DMS79 (cell line): ENCODE measurements at places on chromosomes 12 and 14.

- DNase-seq = no peak
Observed at GRCh38 chr14:100022772-100023451, 42.3 kb upstream of the EVL start.

GRCh38 chr12:3086729-3087323 is 9.6 kb downstream of the TSPAN9 start:
- no peak for DNase-seq

GRCh38 chr12:114762490-114763110 is 78.6 kb upstream of the TBX3 start:
- no peak for DNase-seq

DNA sequence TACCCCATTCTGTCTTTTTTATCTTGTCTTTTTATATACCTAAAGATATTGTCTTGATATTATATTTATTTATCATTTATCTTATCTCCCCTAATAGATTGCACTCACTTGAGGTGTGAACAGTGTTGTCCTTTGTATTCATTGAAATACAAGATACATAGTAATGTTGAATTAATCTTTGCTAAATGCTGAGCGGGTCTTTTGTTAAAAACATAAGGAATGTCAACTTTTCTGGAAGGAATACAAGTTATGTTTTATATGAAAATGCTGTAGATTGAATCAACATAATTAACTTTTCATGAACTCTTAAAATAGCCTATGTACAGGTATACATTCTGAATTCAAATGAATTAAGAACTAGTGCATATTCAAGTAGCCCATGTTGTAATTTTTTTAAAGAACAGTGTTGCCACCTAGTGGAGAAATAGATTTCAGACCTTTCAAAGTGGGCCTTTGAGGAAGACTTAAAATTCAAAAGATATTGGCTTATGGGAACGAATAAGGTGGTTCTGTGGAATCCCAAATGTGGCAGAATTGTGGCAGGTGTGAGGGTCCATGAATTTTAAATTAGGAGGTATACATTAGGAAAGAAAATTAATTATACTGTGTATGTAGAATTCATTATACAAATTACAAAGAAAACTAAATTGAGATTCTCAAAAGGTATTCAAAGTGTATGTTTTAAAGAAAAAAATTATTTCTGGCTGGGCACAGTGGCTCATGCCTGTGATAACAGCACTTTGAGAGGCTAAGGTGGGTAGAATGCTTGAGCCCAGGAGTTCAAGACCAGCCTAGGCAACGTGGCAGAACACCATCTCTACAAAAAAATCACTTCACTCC is 19.1 kb downstream of the BBOF1 start:
- DNase-seq = peak; percentile 43

DNA sequence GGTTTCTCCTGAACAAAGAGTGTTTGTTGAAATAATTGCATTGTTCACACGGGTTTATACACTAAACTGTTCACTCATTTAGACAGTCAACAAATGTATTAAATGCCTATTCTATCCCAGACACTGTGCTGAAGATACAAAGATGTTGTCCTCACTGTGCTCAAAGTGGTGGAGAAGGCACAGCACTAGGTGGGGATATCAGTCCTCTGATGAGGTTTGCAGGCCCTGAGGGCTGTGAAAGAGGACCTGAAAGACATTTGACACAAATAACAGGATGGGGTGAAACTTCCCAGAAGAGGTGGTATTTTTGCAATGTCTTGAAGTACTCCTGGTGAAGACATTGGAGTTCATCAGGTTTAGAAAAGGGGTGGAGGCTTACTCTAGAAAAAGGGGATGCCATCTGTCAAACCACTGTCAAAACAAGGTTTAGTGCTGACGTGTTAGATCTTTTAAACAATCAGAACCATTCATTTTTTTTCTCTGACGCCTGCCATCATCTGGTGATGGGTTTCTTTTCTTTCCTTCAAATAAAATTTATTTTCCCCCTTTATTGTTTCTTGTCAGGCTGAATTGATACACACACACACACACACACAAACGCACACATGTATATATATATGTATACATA is 69.5 kb downstream of the ACSS3 start:
- no peak for DNase-seq

DNA sequence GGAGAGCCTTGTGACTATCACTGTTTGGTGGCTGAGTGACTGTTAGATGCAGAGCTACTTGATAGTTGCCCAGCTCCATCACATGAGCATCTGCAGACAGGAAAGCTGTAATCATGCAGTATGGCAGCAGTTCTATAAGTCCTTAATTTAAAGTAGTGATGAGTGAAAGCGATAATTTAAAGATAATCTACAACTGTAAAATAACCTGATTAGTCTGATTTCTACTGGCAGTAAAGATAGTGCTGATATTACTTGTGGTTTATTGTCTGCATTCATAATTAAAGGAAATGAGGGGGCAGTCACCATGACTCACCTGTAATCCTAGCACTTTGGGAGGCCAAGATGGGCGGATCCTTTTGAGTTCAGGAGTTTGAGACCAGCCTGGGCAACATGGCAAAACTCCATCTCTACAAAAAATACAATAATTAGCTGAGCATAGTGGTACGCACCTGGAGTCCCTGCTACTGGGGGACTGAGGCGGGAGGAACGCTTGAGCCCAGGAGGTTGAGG is 41.2 kb upstream of the PLEKHD1 start:
- DNase-seq = no peak

- DNase-seq = no peak
Observed at GRCh38 chr14:71267691-71268090, 360.4 kb downstream of the PCNX1 start.

- DNase-seq = no peak
Observed at GRCh38 chr12:118326991-118327390, 45.7 kb downstream of the TAOK3 start.

GRCh38 chr14:43792980-43793379 is 714.1 kb downstream of the FSCB start:
- DNase-seq = no peak

DNA sequence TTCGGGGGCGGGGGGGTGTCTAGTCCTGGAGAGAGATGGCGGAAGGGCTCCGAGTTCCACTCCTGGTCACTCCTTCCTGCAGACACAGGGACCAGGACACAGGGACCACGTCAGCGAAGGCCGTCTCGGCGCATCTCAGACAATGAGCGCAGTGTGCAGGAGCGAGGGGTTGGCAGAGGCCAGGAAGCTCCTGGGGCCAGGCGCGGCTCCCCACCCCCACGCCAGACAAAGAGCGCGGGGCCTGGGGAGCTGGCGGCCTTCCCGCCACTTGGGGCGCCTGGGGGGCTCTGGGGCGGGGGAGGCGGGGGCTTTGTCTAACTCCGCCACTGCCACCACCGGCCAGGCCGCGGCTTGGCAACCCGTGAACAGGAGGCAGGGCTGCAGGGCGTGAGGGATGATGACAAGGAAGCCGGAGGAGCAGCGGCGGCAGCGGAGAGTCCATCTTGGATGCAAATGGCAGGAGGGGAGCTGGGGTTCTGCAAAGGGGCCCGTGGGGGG is 2.2 kb downstream of the CDK2AP1 start:
- DNase-seq = peak; percentile 91

- DNase-seq = no peak
Observed at GRCh38 chr12:109731231-109731731, 17.7 kb downstream of the FAM222A start.

- DNase-seq = no peak
Observed at GRCh38 chr12:89064780-89065179, 287.5 kb downstream of the DUSP6 start.

- DNase-seq = no peak
Observed at GRCh38 chr12:104459368-104459909, 2.7 kb downstream of the CHST11 start.

- no peak for DNase-seq
Observed at GRCh38 chr14:32345311-32345791, 16.3 kb downstream of the AKAP6 start.

DNA sequence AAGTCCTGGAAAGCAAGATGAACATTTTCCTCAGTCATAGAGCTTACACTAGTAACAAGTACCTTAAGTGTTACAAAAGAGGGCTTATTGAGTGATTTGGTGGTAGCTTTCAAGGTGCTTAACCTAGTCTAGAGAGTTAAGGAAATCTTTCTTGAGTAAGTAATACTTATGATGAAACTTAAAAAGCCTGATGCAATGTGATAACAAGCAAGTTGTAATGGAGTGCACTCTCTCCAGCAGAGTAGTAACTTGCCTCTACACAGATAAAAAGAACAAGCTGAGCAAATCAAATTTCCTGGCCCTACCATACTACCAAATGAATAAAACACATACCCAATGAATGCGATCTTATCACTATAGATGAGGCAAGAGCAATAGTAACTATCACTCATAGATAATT is 639.9 kb upstream of the FBXO33 start:
- no peak for DNase-seq

GRCh38 chr14:69331206-69331605 is 66.9 kb downstream of the ERH start:
- no peak for DNase-seq

DNA sequence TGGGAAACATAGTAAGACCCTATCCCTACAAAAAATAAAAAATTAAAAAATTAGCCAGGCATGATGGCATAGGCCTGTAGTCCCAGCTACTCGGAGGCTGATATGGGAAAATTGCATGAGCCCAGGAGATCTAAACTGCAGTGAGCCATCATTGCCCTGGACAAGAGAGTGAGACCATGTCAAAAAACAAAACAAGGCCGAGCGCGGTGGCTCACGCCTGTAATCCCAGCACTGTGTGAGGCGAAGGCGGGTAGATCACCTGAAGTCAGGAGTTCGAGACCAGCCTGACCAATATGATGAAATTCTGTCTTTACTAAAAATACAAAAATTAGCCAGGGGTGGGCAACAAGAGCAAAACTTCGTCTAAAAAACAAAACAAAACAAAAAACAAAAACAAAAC is 51.6 kb downstream of the FAM186A start:
- no peak for DNase-seq

DNA sequence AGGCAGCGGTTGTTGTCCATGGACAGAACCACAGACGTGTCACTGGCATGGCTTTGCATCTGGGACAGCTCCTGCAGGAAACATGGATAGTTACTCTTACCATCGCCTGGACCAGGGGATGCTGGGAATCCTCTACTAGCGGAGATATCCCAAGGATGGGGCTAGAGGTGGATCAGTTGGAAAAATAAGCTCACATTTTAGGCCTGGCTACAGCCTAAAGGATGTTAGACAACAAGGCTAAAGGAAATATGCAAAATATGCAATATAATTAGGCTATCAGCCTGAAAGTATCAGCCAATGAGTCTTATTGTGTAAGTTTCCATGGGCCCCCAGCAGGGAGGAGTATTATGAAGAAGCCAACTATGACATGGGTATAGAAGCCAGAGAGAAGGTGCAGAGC is 5.0 kb downstream of the KRT76 start:
- DNase-seq = no peak

- no peak for DNase-seq
Observed at GRCh38 chr14:89498878-89499277, 81.8 kb upstream of the FOXN3 start.

DNA sequence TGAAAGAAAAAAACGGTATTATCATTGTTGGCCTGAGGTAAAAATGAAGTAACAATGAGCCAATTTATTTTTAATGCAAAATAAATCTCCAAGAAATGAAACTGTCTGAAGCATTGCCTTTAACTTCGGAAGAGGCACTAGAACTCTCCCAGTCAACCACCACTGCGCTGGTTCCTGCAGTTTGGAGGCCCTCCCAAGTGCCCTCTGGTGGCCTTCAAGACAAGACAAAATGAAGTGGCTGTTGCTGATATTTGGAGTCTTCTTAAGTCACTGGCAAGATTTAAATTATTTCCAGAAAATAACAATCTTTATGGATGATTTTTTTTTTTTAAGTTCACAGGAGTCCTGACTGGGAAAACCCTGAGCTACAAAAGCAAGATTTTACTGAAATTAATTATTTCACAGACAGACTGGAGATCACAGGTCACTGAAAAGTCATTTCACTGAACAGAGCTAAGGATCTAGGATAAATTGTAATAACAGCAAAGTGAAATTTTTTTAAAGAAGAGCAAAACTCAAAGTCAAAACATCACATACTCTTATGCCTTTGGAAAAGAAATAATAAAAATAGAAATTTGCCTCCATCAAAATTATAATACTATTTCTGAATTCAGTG is 58.2 kb downstream of the DICER1 start:
- DNase-seq = peak; percentile 9

- DNase-seq = no peak
Observed at GRCh38 chr12:49557187-49557916, 10.6 kb downstream of the MCRS1 start.

- DNase-seq = no peak
Observed at GRCh38 chr12:96343347-96343954, 56.8 kb downstream of the CDK17 start.

GRCh38 chr14:71248194-71248593 is 340.9 kb downstream of the PCNX1 start:
- no peak for DNase-seq

GRCh38 chr12:73677520-73678291 is 859.9 kb upstream of the ATXN7L3B start:
- no peak for DNase-seq

- no peak for DNase-seq
Observed at GRCh38 chr12:2329661-2330210, 276.9 kb downstream of the CACNA1C start.

DNA sequence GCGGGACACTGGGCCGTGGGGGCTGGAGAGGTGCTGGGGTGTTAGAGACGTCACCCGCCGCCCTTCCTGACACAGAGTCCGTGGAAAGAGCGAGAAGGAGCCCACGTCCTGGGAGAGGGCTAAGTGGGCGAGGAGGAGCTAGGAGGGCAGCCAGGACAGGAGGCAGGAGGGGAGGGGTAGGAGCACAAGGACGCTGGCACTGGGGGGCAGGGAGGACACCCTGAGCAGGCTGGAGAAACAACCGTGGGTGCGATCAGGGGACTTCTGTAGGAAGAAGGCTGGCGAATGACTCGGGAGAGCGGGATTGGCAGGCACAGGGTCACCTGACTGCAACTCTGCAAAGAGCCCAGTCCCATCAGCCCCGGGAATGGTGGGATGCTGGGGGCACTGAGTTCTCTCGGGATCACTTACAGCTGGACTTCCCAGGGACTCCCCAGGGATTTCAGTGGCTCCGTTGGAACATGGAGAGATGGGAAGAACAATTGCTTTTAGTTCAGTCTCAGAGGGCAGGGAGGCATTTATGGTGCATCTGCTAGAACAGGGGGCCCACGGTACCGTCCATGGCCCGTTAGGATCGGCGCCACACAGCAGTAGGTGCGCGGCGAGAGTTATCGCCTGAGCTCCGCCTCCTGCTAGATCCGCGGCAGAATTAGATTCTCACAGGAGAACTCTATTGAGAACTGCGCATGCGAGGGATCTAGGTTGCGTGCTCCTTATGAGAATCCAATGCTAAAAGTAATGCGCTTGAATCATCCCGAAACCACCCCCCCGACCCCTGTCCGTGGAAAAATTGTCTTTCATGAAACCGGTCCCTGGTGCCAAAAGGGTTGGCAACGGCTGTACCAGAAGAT is 24.3 kb downstream of the UBR7 start:
- peak; percentile 56 for DNase-seq

- DNase-seq = no peak
Observed at GRCh38 chr12:124445121-124445718, 122.2 kb downstream of the NCOR2 start.

DNA sequence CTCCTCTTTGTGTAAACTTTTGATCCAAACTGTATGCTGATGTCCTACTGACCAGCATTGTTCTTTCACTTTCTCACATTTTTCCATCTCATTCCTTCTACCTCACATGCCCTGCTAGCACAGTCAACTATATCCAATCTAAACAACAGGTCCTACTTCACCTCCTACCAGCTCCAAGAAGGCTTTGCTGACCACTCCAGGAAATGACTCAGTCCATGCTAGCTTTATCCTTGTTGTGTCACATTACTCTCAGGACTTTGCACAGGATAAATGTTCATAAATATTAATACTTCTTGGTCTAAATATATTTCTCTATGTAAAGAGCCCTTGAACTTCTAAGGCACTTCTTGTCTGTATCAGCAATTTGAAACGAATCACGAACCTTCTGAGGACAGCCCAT is 64.9 kb upstream of the PCED1B start:
- no peak for DNase-seq

GRCh38 chr14:102532204-102532658 is 22.7 kb upstream of the ANKRD9 start:
- DNase-seq = no peak
